T-cell (primary cell): ENCODE measurements at places on chromosomes 3 and 15. TPM values are rescaled to one million over a fixed set of nuclear protein-coding genes. Genes with fewer than 3 reads are reported as not detected.

DNA sequence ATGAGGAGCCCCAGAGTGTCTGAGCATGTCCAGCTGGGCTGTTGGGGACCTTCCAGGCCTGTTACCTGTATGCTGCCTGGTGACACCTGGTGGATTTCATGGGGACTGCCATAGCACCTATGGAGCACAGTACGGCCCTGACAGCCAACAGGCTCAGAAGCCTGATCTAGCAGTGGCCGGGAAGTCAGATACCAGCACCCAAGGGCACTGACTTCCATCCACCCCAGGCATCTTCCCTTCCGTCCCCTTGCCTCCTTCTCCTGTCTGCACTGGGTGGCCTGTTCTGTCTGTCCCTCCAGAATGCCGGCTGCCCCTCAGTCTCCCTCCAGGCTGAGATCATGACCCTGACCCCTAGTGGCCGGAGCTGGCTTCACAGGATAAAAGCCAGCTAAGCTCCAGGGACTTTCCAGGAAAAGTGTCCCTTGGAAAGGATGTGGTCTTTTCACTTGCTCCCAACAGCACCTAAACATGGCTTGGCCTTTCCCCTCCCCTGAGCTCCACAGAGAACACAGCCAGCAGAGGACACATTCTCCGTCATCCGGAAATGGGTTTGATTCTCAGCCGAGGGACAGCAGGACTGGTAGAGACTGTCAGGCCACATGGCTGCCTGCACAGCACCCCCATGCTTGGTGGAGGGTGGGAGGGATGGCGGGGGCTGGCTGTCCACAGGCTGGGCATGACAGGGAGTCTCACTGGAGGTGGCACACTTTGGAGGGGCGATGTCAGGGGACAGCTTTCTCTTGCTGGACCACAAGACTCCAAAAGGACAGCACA lies 9.5 kb downstream of the RPS17 start:
- peak; percentile 53 for DNase-seq

DNA sequence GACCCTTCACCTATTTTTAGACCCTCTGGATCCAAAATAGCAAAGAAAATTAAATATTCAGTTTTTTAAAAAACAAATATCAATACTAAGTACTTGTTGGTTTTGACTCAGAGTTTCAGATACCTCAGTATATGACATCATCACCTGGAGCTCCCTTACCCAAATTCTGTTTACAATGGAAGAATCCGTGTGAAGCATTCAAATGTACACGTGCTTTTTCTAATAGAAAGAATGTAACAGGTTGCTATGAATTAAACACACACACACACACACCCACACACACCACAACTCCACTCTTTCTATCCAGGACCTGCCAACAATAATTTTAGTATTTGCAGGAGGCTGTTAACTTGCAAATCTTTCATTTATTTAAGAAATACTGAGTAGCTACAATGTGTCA lies 221.8 kb downstream of the THRB start:
- no peak for DNase-seq

- no peak for DNase-seq
Measured at GRCh38 chr3:170440344-170440743, 21.7 kb downstream of the CLDN11 start.

DNA sequence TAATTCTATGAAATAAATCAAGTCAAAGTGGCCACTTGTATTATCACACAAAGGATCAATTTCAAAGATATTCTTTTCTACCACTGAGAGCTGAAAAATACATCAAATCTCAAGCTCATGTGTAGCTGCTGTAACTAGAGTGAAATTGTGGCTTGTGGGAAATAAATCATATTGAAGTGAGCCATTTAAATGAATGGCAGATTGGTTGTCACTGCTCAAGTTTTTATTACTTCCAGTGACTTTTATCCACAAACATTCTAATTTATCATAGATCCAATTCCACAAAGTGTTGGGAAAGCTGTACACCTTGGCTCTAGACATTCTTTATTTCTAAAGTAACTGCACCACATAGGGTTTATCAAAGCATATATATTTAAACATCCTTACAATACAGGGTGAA lies 285.4 kb downstream of the CNTN3 start:
- no peak for DNase-seq

DNA sequence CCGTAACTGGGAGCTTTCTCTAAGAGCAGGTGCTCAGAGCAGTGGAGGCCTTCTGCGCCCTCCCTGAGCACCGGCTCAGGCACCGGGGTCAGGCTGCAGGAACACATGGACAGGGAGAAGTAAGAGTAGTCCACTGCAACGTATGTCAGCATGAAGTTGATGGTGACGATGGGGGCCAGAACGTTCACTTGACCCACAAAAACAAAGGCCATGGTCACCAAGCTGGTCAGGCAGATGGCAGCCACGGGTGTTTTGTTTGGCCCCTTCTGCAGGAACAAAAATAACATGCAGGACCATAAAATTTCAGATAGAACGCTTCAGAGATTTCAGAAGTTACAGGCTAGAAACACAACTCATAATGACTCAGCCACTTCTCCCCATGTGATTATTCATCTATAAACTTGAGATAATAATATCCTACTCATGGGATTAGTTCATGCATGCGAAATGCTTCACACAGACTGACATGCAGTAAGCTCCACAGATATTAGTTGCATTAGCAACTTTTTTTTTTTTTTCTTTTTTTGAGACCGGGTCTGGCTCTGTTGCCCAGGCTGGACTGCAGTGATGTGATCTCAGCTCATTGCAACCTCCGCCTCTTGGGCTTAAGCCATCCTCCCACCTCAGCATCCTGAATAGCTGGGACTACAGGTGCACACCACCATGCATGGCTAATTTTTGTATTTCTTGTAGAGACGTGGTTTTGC lies 52.2 kb upstream of the HEG1 start:
- no peak for DNase-seq

- DNase-seq = no peak
Measured at GRCh38 chr3:188664795-188665194, 507.0 kb upstream of the TPRG1 start.

DNA sequence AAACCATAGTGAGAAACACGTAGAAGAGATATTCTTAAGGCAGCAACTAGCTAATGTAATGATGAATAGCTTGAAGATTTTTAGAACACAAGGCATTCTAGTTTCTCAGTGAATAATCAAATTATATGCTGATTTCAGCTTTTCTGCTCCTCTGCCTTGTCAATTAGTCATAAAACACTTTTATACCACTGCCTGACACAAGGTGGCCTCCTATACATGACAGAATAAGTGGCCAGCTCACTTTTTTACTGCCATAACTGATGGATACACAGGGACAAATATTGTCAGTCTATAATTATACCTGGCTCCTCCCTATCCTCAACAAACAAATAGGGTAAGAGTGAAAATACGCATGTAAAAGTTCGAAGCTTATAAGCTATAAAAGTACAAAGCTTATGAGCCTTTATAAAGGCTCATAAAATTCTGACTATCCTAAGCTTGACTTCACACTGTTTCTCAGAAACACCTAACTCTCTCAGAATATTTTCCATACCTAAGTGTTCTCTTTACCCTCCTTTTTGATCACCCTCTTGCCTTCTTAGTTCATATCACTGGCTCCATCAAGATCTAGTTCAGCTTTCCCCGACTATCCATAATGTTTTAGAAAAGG lies 81.6 kb downstream of the HERC1 start:
- DNase-seq = peak; percentile 36

GRCh38 chr3:195868336-195868865 lies 40.0 kb downstream of the TNK2 start:
- no peak for DNase-seq

The SCN11A gene
- 0.12 TPM for total RNA-seq

The NR2E3 gene
- not detected for total RNA-seq

The GP9 gene
- total RNA-seq = not detected

The SNTN gene
- total RNA-seq = not detected
